ENCODE measurements at places on chromosomes 2 and 18.

DNA sequence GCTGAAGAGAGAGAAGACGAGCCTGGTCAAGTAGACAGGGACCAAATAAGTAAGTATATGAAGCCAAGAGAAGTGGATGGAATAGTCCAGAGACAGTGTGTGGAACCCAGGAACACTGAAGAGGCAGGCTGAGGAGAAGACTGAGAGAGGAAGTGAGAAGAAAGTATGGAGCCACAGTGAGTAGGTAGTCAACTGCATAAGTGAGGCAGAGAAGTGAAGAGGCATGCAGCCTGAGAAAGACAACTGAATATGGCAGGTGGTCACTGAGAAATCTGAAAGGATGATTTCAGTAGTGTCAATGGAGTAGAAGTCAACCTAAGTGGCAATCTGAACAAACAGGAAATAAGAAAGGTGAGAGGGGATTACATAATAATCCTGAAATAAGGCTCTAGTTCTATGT, 55.4 kb downstream of the CWC22 start:
- no peak for DNase-seq

- DNase-seq = peak; percentile 81
Measured at GRCh38 chr2:207692206-207693065, 19.0 kb upstream of the CCNYL1 start.

GRCh38 chr2:239946562-239946863, 78.6 kb downstream of the NDUFA10 start:
- no peak for DNase-seq

- no peak for DNase-seq
Measured at GRCh38 chr2:80348953-80349352, 44.4 kb upstream of the LRRTM1 start.

GRCh38 chr2:96626553-96626942, 11.6 kb downstream of the KANSL3 start:
- no peak for DNase-seq

- DNase-seq = no peak
Measured at GRCh38 chr2:27884601-27885000, 5.6 kb downstream of the RBKS start.

DNA sequence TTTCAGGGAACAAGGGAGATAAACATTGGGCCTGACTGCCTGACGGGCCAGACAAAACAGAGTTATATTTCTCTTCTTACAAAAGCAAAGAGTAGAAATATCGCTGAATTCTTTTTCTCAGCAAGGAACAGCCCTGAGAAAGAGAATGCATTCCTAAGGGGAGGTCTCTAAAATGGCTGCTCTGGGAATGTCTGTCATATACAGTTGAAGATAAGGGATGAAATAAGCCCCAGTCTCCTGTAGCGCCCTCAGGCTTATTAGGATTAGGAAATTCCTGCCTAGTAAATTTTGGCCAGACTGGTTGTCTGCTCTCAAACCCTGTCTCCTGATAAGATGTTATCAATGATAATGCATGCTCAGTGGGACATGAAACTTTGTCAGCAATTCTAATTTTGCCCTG, 134.9 kb upstream of the CNTNAP5 start:
- no peak for DNase-seq

DNA sequence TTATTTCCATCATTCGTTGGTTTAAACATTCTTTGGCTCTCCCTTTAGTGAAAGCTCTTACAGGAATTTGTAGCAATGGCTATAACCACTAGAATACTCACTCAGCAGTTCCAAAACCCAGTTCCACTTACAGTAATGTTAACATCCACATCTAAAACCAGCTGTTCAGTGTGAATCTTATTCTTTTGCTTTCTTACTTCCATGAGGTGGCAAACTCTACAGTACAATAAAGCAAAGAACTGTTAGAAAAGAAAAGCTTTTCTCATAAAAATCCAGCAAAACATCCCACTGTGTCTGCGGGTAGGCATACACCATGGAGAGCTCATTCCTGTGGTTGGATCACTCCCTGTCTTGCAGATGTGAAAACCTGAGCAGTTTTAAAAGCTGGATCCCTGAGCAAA, 147.1 kb downstream of the ARHGAP28 start:
- no peak for DNase-seq

GRCh38 chr2:86371527-86371926, 34.1 kb upstream of the REEP1 start:
- no peak for DNase-seq

GRCh38 chr2:100383954-100384353, 33.5 kb downstream of the CHST10 start:
- DNase-seq = no peak

- DNase-seq = no peak
Measured at GRCh38 chr2:230023313-230023712, 45.4 kb downstream of the SLC16A14 start.

- no peak for DNase-seq
Measured at GRCh38 chr2:37907501-37908225, 17.4 kb upstream of the RMDN2 start.

- no peak for DNase-seq
Measured at GRCh38 chr2:222592176-222592575, 63.7 kb downstream of the FARSB start.

DNA sequence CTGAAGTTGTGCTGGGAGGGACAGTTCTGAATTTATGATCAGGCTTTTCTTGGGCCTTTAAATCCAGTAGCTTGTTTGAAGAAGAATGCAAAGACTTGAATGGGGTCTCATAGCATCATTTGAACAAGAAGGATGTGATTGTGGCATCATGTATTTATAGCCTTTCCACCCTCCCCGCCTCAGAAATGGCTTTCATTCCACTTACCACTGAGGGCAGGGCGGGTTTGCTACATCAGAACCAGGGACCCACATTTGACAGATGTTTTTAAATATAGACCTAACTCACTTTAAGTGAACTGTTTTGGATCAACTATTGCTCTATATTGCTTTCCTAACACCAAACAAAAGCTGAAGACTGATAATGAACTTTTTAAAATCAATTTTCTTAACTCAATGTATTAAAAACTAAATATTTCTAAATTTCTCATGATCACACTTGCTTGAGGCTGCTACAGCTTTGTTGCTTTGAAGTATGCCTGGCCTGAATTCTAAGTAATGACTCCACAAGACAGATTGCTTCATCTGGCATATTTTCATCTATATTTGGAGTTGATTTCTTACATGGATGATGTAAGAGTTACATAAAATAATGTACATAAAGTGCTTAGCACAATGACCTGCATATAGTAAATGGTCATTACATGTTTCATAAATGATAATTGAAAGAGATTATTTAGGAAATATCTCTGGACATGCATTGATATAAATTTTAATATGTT, 1552.9 kb upstream of the SLC39A10 start:
- DNase-seq = no peak

GRCh38 chr2:176112375-176113302, 3.9 kb upstream of the HOXD10 start:
- no peak for DNase-seq

DNA sequence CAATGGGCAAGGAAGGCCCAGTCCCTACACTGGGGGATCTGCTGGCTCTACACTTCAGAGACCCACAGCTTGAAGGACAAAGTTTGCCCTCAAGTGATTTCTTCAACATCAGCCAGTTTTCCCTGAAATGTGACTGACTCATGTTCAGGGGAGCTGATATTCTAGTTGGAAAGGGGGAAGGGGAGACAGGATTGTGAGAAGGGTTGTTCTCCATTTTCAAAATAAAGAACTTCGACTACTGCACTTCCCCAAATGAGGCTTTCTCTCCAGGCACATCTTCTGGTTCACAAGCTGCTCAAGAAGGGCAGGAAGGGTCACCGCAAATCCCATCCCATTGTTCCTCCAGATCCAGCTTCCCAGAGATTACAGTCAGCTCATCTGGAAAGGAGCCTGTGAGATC, 117.6 kb downstream of the BCL2L11 start:
- DNase-seq = no peak

DNA sequence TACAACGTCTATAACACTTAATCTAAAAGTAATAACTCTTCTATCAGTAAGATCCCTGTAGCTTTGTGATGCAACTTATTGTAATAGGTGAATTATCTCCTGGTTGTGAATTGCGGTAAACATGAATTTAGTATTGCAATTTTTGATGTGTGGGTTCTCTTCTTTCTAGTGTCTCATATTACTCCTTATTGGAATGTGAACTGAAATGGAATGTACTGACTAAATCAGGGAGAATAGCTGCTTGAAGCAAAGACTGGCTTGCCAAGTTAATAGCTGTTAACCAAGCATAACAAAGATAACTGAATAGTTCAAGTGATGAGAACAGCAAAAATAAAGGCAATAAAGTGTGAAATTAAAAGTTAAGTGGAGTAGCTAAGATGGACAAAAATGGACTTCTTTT, 60.5 kb upstream of the TFPI start:
- DNase-seq = no peak

- DNase-seq = no peak
Measured at GRCh38 chr2:75142081-75142480, 57.2 kb downstream of the TACR1 start.

DNA sequence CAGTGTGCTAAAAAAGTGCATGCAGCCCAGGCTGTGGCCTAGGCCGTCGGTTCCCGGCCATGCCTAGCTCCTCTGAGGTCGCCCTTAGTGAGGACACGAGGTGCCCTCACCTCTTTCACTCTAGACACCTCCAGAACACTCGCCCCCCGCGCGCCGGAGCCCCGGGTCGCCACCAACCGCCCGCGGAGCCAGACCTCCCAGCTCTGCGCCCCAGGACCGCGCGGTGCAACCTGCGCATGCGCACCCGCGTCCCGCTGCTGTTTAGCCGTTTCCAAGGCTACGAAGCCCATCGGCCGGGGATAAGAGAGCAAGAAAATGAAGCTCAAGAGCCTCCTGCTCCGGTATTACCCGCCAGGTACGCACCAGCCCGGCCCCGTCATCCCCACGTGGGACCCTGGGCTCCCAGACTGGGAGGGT, at the start of gene DAW1:
Gene DAW1 (plus strand): TSS at position 257 of the 417 bp plus-strand sequence. CDS start 59 bp downstream, at position 316.
- no peak for DNase-seq

Measured in Karpas-422 (cell line).